ENCODE measurements at places on chromosomes 6 and 20.

DNA sequence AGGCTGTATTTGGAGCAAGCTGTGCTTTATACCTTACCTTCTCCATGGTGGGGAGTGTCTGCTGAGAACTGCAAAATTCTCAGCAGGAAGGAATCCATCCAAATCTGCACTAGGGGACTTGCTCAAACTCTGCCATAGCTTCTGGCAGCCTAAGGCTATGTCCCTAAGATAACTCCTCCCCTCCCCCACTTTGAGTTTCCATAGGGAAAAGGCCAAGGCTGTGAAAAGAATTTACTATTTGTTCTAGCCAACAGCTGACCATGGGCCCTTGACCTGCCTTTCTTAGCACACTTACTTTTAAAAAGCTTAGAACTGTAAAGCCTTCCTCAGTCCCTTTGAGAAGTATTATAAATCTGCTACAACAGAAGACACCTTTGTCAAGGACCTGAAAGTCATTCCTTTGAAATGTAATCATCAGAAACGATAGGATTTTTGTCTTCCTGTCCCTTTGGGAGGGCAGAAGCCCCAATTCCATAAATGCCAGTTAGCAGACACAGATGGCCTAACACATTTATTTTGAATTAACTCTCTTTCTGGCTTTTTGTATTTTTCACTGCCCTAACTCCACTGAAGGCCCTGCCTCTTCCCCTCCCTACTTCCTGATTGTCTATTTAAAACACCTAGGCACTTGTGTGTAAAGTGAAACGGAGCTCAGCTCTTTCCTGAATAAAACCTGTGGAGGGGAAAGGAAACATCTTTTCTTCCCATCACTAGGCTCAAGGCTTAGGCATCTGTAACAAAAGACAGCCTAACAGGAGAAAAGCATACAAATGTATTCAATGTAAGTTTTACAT lies 157.1 kb downstream of the AKAP7 start:
- DNase-seq: no peak

DNA sequence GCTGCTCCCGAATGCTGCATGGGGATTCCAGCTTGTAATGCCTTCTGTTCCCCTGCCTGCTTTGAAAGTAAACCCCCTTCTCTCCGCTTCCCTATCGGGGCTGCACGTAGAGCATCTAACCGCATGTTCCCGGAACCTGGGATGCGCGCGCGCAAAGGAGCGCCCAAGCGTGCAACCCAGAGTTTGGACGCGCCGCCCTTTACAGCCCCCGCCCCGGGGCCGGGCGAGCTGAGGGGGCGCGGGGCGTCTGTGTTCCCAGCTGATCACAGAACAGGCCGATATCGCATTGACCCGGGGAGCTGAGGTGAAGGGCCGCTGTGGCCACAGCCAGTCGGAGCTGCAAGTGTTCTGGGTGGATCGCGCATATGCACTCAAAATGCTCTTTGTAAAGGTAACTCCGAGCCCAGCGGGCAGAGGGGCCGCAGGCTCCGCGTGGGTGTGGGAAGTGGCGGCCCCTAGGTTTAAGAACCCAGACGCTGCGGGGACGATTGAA lies 1.4 kb downstream of the LAMP5 start:
- no peak for DNase-seq

DNA sequence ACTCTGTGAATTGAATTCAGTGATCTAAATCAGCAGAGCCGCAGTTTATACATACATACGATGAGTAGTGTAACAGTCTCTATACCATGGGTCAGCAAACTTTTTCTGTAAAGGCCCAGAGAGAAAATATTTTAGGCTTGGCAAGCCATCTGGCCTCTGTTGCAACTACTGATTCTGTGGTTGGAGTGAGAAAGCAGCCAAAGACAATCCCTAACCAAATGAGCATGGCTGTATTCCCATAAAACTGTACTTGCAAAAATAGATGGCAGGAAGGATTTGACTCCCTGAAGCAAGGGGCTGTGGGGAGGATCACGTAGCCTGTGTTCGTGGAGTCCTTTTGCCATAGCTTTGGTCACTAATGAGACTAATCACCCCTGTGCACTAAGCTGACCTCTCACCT lies 17.9 kb upstream of the MOCS1 start:
- no peak for DNase-seq

- no peak for DNase-seq
Measured at GRCh38 chr20:9993137-9993536, 41.6 kb upstream of the ANKEF1 start.

DNA sequence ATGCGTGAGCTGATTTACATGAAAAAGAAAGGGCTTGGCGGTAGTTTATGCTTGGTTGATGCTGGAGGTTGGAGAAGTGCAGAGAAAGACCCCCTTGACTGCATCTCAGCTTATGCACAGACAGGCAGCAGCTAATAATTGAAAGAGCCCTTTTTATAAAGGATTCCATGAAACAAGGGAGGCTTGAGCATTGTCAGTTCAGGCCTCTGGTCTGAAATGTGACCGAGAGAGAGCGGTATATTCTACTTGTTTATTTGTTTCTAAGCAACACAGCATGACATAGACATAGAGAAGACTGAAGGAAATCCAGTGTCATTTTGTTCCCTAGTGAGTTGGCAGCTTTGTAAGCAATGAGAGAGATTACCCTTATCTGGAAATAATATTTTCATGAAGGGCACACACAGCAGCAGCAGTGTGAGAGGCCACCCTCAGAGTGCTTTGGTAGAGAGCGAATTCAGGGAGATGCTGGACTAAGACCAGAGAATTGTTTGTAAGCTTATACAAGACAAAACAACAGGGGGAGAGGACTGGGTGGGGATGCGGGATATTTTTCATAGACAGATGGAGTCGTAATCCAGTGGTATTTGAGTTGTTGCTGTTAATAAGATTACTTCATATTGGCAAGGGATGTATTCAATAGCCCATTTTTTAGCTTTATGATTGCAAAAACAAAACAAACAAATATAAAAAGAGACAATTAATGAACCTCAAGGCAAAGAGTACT lies 34.6 kb upstream of the LAMA2 start:
- DNase-seq: no peak

DNA sequence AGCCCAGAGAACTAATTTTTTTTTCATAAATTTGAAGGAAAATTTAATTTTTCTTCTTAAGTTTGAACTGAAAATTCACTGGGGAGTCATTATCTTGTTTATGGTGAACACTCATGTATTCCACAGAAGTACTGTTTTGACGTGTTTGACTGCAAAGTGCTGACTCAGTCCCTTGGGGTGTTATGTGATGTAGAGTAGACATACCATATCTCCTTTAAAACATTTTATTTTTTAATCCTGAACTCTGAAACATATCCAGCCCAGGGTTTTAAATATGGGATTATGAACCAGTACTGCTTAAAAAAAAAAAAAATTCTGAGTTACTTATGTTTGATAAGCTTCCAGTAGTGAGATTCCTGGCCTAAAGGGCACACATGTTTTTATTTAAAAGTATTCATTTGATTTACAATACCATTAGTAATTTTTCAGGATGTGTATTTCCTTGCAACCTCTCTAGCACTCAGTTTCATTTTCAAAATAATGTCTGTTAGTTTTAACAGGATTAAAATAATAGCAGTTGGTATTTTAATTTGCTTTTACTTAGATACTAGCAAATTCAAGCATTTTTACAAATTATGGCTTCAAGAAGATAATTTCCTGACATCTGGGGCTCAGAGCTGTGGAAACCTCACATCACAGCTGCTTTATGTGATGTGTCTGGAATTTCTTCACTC lies 81.7 kb upstream of the PDE10A start:
- DNase-seq: no peak

DNA sequence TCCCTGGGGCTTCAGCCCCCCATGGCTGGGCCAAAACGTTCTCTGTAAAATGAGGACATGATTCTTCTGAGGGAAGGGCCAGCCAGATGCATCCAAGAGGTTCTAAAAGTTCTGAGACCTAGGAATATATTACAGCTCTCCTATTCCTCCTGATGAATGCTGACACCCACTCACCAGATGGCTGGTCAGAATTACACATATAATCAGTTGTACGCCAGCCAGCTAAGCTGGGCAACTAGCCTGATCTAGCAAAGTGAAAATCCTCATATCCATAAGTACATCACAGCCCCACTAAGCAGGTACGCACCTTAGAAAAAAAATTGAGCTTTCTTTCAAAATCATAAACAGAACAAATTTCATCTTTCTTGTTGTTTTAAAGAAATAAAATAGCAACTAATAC lies 34.8 kb downstream of the C6orf118 start:
- no peak for DNase-seq

GRCh38 chr6:114541794-114542193 lies 199.0 kb upstream of the HS3ST5 start:
- DNase-seq: no peak

DNA sequence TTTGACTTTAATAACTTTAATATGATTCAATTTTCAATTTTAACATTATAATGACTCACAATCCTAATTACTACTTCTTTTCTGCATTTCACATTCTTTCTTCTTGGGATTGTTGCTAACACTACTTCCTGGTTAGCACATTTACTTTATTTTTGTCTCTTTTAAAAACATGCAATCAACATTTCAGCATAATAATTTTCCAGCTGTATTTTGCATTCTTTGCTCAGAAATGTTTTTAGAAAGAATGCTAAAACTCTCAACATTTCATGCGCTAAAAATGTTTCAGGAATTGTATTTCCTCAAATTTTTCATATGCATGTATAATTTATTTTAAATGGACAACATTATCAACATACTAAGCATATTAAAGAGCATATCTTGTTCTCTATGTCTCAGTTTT lies 1302.1 kb upstream of the GJE1 start:
- no peak for DNase-seq

GRCh38 chr6:41943456-41943855 lies 1.8 kb upstream of the CCND3 start:
- no peak for DNase-seq

DNA sequence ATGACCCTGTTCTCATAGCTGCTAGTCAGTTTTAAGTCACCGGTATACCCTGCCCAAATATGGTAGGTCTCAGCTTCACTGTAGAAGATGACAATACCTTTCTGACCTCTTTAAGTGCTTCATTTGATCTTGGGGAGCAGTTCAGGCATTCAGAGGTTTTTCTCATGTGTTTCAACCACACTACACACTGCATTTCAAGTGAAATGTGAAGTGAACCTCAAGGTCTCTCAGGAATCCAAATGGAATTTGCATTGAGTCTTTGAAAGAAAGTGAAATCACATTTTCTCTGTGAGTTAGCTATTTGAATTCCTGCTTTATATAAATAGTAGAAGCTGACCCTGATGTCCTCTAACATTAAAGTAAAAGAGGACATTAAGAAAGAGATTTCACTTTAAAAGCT lies 461.6 kb downstream of the ADGRB3 start:
- DNase-seq: no peak

Data from CD4-positive, alpha-beta T cell (primary cell).